Prostate gland (tissue), 2 donors: ENCODE measurements at places on chromosomes 2 and 18.

GRCh38 chr18:30679285-30679930 lies 363.1 kb downstream of the DSC3 start:
- DNase-seq, result no peak

DNA sequence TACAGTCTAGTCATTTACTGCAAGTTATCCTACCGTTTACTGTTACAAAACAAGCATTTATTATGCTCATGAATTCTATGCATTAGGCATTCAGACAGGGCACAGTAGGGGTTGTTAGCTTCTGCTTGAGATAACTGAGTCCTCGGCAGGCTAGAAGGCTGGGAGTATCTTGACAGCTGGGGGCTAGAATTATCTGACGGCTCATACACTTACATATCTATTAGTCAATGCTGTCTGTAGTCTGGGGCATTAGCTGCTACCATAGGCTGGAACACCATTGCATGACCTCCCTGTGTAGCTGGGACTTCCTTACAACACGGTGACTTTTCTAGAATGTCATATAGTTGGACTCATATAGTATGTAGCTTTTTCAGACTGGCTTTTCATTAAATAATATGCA lies 61.9 kb upstream of the ALK start:
- DNase-seq, result no peak

GRCh38 chr2:150280231-150280630 lies 207.2 kb downstream of the RND3 start:
- DNase-seq, result no peak

- DNase-seq, result no peak
These were observed 43.3 kb upstream of the LCLAT1 start for GRCh38 chr2:30403592-30404312.

GRCh38 chr2:217924346-217924901 lies 78.4 kb downstream of the TNS1 start:
- no peak for DNase-seq

DNA sequence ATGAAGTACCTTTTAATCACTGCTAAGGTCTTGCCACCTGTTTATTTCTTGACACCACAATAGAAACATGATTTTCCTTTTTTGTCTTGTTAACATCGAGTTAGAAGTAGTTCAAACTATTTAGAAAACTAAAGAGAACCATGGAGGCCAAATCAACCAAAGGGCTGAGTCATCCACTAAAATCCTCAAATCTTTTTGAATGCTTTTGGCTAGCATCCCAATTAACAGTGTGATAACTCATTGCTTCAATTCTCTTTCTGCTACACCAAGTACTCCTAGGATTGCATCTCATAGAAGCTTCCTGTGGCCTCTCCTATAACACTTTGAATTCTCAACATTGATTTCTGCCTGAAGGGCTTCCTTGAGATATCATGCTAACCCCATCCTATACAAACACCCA lies 159.9 kb upstream of the MMADHC start:
- DNase-seq, result no peak

- no peak for DNase-seq
These were observed 20.3 kb upstream of the LAPTM4A start for GRCh38 chr2:20071397-20072383.

DNA sequence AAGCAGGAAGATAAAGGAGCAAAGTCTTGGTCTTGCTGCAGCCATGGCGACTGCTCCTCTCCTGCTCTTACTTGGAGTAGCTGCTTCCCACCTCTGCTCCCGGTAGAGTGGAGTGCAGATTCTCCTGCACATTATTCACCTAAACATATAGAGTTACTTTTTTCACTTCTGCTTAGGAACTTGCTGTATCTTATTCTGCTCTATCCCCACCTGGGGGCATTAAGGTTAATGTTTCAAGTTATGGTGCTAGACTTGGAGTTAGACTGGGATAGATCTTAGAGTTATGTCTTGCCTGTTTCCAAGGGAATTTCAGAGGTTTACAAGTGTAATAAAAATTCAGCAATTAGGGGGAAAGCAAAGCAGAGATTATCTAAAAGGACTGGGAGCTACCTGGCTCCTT lies 144.2 kb downstream of the SETBP1 start:
- no peak for DNase-seq

- peak; percentile 54 for DNase-seq
These were observed 1.3 kb downstream of the TANC1 start for GRCh38 chr2:158969715-158970240.

DNA sequence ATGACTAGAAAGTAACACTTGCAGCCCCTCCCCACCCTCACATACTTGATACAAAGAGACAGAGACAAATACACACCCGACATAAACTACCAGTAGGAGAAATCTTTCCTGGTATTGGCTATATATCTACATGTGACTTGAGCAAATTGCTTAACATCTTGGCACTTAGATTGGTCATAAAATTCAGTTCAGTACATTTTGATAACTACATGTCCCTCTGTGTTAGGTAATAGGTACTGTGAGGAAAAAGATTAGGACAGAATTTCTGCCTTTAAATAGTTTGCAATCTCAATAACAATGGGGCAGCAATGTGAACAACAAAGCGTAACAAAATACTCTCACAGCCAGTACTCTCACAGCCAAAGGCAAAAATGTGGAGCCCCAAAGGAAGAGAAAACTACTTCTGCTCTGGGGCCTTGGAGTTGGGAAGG lies 670.0 kb upstream of the ACVR2A start:
- no peak for DNase-seq

- no peak for DNase-seq
These were observed 329.9 kb downstream of the DLGAP1 start for GRCh38 chr18:4125224-4125623.

DNA sequence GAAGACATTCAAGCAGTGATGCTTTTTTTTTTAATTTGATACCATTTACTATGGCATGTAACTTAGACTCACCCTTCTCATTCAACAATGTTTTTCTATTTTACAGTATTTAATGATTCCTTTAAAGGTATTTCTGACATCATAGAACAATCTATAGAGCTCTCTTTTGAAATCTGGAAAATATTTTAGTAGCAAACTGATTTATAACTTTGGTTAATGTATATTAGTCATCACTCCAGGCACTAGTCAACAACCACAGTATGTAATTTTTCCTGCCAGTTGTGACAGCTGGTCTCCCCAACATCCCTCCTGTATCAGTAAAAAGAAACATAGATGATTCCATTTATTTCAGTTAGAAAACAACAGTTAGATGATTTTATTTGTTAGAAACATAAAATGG lies 122.9 kb downstream of the LCLAT1 start:
- DNase-seq, result no peak

- DNase-seq, result no peak
These were observed 10.8 kb upstream of the KDM3A start for GRCh38 chr2:86430368-86430767.

- DNase-seq, result no peak
These were observed 34.1 kb downstream of the POLI start for GRCh38 chr18:54303408-54303807.

DNA sequence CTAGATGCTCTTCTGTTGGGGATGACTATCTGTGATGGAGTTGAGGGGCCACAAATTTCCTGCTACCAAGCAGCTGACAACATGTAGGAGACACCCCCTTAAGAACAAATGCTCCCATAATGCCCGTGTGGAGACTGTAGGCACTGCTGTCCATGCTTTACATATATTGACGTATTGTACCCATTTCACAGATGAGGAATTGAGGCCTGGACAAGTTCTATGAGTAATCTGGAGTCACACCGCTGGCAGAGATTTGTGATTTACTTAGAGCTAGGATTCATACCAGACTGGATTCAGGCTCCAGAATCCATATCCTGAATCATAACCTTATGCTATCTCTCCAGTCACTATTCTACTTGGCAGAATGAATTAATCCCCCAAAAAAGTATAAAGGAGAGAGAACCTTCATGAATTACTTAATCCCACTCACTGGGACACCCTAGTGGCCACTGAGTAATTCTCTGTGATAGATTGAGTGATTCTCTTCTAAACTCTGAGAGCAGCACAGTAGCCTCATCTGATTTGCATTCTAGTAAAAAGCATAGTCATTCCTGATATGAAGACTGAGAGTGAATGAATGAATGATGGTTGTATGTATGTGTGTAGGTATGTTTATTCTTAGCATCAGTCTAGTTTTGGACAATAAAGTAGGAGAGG lies 460.7 kb upstream of the MEIS1 start:
- no peak for DNase-seq

DNA sequence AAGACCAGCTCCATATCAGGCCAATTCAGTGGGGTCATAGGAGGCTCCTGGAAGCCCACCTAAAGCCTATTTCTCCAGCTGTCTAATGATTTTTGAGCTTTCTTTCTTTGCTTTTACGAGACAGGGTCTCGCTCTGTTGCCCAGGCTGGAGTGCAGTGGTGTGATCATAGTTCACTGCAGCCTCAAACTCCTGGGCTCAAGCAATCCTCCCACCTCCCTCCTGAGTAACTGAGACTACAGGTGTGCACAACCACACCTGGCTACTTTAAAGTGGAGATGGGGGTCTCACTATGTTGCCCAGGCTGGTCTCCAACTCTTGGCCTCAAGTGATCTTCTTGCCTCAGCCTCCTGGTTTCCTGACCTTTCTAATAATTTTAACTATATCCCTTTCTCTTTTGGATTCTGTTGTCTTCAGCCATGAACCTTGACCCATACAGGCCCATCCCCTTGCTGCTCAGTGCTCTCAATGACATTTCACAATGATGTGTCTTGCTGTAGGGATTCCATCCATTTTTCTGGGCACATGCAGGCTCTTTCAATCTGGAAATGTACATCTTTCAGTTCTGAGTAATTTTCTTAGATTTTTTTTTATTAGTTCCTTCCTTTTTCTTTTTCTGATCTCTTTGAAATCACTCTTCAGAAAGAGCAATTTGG lies 29.7 kb downstream of the GNLY start:
- no peak for DNase-seq

DNA sequence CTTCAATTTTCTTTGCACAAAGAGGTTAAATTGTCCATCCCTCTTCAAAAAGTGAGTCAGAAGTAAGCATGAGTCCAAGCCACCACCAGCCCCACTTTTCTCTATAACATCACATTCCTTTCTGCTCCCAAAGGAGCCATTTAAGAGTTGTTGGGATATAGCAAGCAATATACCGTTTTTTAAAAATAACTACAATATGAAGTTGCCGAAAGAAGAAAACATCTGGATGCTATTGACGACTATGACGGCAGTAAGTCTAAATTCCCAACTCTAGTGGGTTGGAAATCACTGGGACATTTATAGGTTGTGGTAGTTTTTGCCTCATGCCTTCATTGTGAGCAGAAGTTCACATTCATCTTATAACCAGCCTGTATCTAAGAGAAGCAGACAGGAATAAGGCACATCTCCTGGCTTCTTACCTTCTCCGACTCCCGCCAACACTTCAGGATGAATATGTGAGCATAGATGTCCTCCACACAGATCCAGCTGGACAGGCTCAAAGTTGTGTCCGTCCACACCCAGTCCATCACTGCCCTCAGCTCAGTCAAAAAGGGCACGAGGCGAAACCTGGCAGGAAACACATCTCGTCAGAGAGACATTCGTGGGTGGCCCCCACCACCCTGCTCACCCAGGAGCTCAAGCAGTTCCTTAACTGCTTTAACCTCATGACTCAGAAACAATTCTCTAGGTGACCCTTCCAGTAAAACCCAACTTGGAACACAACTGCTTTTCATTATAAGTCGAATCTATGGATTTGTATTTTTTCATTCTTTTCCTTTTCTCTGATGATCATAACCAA lies 163.6 kb downstream of the NAPG start:
- DNase-seq, result no peak

DNA sequence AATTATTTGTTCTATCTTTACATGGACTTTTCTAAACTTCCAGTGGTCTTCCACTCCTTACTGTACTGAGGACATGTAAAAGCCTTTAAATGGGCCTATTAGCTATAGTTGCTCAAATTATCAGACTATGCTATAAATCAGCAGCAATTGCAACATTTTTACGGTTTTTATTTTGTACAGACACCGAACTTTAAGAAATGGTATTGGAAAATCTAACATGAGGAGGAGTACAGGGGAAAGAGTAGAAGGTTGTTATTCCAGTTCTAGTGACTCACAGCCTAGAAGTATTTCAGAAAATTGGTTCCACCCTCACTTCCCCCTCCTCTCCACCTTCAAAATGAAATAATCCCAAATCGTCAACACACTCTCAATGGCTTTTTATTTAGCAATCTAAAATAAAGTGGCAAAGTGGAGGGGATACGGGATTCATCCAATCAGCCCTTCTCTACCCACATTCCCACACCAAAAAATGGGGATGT lies 1.1 kb downstream of the NCKAP1 start:
- no peak for DNase-seq

GRCh38 chr2:200466425-200467418 lies 43.1 kb downstream of the KCTD18 start:
- DNase-seq, result no peak

- DNase-seq, result no peak
These were observed 24.6 kb upstream of the DAW1 start for GRCh38 chr2:227846831-227847230.

- DNase-seq, result no peak
These were observed 371.1 kb upstream of the NRP2 start for GRCh38 chr2:205311201-205311600.

- DNase-seq, result no peak
These were observed 111.2 kb downstream of the BAZ2B start for GRCh38 chr2:159505196-159505595.

DNA sequence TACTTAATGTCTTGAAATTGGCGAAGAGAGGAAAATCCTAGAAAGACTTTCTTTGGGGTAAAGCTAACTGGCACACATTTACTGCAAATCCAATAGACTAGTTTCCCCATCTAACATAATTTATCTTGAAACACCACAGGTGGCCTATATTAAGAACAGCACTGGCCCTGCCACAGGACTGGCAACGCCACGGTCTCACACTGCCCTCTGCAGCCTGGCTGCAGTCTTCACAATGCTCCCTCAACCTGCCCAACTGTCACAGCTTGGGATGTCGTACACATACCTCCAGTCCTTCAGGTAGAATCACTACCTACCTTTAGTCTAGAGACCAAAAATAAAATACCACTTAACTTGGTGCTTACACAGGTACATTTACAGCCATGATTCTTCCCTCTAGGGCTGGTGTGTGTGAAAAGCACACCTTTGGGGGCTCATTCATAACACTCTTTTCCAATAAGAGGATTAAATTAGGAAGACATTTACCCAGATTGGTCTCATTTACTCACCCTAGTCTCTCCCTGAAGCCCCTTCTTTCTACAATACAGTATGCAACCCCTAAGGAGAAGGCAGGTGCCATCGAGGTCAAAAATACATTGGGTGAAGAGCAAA lies 222.2 kb downstream of the C1D start:
- peak; percentile 61 for DNase-seq

- no peak for DNase-seq
These were observed 40.9 kb upstream of the ATL2 start for GRCh38 chr2:38417745-38418689.

GRCh38 chr18:28040211-28040610 lies 136.7 kb downstream of the CDH2 start:
- DNase-seq, result no peak

- DNase-seq, result no peak
These were observed 221.3 kb downstream of the BCL2 start for GRCh38 chr18:63098018-63098981.
